Head of caudate nucleus (tissue), 42 donors: ENCODE measurements at places on chromosomes 13 and 19.
A peak's percentile ranks its signal among the peaks of the same experiment; 100 is the strongest.

- DNase-seq: no peak
These were observed 137.9 kb upstream of the DACH1 start for GRCh38 chr13:72004784-72005374.

GRCh38 chr19:46514589-46515289 lies 19.1 kb upstream of the PNMA8B start:
- no peak for DNase-seq

GRCh38 chr19:917323-918151 lies at the start of gene KISS1R:
Gene KISS1R (plus strand): TSS chr19:917333. CDS start chr19:917503, 170 bp downstream.
- no peak for DNase-seq

DNA sequence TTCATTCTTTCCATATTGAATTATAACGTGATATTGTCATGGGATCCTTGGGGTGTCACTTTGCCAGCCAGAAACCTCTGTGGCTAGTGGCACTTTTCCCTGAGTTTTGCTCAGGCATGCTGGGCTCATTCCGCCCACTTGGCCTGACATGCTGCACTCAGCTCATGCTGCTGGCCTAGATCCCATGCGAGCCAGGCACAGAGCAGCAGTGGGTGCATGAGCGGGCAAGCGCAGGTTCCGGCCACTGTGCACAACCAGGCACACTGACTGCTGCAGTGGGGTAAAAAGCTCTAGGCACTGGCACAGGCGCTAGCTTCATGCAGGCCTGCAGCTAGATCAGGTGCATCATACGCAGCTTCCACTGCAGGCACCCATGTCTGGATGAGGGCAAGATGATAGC lies 221.2 kb downstream of the MAB21L1 start:
- DNase-seq: no peak

DNA sequence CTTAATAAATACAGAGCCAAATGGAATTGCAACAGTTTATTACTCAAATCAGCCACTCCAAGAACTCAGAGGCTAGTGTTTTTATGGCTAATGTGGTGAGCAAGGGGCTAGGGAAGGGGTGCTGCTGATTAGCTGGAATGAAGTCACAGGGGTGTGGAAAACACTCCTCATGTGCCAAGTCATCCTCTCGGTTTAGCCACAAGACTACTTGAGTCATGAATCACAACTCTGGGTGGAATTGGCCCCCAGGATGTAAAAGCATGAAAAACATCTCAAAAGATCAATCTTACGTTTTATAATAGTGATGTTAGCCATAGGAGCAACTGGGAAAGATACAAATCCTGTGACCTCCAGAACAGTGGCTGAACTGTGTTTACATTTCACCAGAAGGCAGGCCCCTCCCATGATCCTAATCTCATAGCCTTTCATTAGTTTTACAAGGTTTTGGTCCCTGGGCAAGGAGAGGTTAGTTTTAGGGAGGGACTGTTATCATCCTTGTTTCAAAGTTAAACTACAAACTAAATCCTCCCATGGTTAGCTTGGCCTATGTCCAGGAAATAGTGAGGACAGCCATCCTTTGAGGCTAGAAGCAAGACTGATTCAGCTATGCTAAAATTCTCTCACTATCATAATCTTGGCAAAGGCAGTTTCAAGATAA lies 2020.1 kb upstream of the PCDH20 start:
- no peak for DNase-seq

DNA sequence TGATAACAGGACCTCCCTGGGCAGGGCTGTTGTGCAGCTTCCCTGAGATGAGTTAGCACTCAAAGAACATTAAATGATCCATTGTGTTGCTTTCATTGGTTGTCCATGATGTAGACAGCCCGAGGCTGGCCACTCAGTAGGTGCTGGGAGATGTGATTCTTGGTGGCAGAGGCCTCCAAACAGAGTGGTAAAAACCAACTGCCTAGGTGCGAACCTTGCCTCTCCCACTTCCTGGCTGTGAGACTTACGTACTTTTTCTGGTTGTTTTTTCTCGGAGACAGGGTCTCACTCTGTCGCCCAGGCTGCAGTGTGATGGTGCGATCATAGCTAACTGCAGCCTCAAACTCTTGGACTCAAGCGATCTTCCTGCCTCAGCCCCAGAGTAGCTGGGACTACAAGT lies 6.2 kb downstream of the SARS2 start:
- DNase-seq: no peak

DNA sequence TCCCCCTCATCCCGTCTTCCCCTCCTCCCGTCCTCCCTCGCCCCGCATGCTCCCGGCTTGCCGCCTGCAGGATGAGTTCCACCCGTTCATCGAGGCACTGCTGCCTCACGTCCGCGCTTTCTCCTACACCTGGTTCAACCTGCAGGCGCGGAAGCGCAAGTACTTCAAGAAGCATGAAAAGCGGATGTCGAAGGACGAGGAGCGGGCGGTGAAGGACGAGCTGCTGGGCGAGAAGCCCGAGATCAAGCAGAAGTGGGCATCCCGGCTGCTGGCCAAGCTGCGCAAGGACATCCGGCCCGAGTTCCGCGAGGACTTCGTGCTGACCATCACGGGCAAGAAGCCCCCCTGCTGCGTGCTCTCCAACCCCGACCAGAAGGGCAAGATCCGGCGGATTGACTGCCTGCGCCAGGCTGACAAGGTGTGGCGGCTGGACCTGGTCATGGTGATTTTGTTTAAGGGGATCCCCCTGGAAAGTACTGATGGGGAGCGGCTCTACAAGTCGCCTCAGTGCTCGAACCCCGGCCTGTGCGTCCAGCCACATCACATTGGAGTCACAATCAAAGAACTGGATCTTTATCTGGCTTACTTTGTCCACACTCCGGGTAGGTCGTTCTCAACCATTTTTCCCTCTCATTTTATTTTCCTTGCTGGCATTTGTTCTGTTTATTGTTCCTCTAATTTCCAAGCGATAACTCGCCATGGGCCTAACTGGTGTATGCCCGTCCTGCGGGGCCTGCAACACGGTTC lies 29.8 kb downstream of the NFIX start:
- no peak for DNase-seq

DNA sequence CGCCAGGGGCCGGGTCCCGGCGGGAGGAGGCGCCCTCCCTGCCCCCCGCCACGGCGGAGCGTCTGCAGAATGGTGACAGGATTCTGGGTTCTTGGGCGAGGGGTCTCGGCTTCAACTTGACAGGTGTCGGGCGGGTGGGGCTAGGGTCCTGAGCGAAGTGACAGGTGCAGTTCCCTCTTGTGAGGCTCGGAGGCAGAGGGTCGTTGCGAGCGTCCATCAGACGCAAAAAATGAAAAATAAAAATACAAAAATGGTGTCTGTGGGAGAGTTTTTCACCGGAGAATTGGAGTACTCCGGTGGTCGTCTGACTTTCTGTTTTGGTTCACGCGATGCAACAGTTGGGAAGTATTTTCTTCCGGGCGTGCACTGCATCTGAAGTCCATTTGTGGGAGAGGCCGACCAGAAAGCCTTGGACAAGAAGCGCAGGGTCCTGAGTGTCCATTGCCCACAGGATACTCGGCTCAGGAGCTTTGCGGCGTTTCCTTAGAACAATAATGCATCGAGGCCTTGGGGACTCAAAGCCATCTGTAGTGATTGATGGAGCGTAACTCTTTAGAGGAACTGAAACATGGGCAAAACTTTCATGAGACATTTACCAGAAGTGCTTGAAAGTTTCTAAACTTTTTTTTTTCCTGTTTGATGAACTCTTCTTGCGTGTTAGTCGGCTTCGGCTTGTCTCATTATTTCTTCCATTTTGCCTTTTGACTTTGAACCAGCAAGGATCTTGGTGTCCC lies 759 bp downstream of the RB1 start:
- DNase-seq: peak; percentile 29

DNA sequence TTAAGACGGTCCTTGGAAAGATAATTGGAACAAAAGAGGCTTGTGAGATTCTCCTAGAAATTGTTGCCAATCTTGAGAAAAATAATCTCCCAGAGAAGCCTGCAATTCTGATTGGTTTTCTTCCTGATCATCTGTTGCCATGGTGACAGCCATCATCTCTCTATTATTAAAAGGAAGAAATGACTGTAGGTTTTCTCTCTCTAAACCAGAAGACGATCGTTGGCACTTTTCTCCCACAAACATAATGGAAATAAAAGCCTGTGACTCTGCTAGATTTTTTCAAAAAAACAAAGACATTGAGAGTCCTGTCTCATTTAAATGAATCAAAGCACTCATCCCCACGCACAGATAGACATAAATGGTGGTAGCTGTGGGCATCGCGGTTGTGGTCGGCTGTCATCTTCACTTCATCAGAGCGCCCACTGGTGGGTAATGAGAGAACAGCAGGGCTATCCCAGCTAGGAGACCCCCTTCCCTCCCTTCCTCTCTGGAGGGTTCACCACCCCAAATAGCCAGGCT lies 21.7 kb upstream of the CALM3 start:
- DNase-seq: no peak

- no peak for DNase-seq
These were observed 11.4 kb downstream of the COQ8B start for GRCh38 chr19:40705362-40705651.

DNA sequence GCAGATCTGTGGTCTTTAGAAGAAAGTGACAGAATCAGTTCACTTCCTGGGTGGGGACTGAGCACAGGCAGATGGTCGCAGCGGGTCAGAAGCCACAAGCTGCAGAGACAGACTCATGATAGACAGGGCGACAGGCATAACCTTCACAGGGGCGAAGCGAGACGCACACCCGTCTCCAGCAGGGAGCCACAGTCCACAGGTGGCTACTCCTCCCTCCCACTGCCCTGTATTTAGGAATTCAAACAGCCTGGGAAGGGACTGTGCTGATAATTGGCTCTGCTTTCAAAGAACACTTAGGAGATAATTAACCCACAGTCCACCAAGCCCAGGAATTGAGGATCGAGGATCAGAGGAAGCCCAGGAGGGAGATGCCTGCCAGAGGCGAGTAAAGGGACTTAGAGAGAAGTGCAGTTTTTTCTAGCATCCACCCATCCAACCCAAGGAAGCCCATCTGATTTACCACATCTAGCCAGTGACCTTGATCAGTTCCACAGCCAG lies 23.2 kb downstream of the RFX2 start:
- no peak for DNase-seq

- DNase-seq: no peak
These were observed 271.0 kb downstream of the SLITRK5 start for GRCh38 chr13:87942205-87942604.

DNA sequence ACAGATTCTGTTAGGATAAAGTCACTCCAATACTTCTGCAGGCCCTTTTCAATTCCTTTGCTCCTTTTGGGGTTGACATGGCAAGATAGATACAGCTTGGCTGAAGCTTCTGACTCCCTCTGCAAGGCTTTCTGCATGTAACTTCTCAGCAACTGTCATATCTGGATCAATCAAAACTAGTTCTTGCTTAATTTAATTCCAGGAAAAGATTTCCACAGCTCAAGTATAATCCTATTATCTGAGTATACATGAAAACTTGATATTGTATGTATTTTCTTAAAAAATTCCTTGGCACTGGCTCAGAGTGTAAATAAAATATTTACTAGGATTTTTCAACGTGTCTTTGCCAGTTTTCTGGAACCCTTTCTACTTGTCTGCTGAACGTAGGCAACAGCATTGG lies 109.6 kb downstream of the STARD13 start:
- DNase-seq: no peak

DNA sequence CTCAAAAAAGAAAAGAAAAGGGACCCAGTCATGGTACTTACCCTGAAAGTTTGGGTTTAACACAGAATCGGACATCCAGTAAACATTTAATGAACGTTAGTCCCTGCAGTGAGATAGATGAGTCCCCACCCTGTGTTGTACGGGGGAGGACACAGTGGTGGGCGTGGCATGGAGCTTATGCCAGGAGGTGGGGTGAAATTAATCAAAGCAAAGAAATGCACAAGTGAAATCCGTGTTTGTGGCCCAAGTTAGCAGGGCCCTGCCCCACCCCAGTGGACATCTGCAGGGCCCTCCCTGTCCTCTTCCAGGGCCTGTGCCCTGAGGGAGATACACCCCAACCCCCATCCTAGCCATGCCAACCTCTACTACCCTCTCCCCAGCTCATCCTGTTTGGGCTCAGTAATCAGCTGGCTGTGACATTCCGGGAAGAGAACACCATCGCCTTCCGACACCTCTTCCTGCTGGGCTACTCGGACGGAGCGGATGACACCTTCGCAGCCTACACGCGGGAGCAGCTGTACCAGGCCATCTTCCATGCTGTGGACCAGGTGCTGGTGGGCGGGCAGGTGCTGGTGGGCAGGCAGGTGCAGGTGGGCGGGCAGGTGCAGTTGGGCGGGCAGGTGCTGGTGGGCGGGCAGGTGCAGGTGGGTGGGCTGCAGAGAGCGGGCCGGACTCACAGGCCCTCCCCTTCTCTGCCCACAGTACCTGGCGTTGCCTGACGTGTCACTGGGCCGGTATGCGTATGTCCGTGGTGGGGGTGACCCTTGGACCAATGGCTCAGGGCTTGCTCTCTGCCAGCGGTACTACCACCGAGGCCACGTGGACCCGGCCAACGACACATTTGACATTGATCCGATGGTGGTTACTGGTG lies 3.9 kb downstream of the MCOLN1 start:
- no peak for DNase-seq

- DNase-seq: no peak
These were observed 133.4 kb upstream of the SPACA7 start for GRCh38 chr13:112242777-112243176.

DNA sequence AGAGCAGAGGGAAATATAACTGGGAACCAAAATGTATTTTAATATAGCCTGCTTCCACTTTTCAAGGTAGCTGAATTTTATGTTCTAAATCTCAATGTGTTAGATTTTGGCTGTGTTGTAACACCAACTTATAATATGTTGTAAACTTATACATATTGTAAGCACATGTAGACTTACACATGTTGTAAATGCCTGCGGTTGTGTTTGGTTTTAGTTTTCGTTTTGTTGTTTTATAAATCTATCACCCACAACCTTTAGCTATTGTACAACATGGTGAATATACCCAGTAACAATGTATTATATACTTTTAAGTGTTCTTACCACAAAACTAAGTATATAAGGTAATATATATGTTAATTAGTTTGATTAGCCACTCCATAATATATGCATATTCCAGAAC lies 15.6 kb downstream of the KCTD4 start:
- no peak for DNase-seq

DNA sequence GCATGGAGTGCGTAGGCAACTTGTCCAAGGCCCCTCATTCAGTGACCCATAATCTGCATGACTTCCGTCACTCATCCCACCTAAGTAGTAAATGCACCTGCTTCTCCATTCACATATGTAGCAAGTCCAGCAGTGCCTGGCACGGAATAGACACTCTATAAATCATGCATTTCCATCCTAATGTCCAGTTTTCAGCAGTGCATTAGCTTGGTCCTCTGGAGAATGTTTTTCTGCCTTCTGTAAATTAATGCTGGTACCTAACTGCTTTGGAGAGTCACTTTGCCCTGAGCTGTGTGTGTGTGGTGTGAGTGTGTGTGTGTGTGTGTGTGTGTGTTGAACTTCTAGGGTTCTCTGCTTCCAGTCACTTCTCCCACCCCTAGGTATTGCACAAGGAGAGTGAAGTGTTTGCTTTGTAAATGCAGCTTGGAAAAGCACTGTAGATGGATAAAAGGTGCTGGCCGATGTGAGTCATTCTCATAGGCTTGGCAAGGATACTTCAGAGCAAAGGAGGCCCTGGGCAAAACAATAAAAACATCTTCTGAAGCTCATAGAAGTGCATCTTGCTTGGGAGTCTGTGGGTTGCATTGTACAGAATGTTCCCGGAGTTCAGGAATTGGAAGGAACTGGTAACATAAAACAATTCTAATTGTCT lies 181.8 kb downstream of the KATNAL1 start:
- no peak for DNase-seq

- no peak for DNase-seq
These were observed 107.1 kb downstream of the UBL3 start for GRCh38 chr13:29743201-29743786.
